DND-41 (cell line): ENCODE measurements at places on chromosomes 4 and X.
A peak's percentile ranks its signal among the peaks of the same experiment; 100 is the strongest.

DNA sequence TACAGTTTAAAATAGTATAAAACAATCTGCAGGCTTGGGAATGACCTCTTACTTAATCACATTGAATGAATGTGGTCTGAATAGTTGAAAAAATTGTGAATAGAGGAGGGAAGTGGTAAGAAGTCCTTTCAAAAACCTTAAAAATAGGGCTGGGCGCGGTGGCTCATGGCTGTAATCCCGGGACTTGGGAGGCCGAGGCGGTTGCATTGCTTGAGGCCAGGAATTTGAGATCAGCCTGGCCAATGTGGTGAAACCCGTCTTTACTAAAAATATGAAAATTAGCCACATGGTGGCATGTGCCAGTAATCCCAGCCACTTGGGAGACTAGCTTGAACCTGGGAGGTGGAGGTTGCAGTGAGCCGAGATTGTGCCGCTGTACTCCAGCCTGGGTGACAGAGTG is 36.5 kb downstream of the HERC3 start:
- no peaks in the 10 kb centered on the region for H3K36me3 ChIP-seq
- no peaks in the 10 kb centered on the region for H3K4me1 ChIP-seq
- no peaks in the 10 kb centered on the region for H3K27me3 ChIP-seq
- H3K27ac ChIP-seq, result no peak overlapping the region
- no peak overlapping the region for H3K4me3 ChIP-seq

DNA sequence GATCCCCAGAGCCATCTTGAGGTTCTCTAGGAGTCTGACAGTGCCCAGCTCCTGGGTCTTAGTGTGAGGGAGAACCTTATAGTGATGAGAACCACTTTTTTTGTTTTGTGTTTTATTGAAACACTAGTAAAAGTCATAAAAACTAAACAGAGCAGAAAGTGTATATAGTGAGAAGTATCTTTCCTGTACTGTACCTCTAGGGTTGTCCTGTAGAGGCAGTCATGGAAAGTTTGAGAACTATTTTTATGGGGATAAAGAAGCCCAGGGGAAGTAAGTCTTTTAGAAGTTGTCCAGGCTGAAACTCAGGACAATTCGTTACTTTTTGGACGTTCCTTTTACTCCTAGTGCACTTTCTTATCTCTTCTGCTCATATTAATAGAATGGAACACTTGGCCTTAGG is 40.9 kb downstream of the ADH5 start:
- DNase-seq, result no peak
- H3K4me3 ChIP-seq, result no peak overlapping the region
- H3K4me1 ChIP-seq, result peaks cover 12% of the 10 kb centered on the region
- no peaks in the 10 kb centered on the region for H3K27me3 ChIP-seq
- no peak overlapping the region for H3K27ac ChIP-seq
- peaks cover 71% of the 10 kb centered on the region for H3K36me3 ChIP-seq

GRCh38 chr4:40283413-40283812 is 51.7 kb upstream of the CHRNA9 start:
- H3K27me3 ChIP-seq, result no peaks in the 10 kb centered on the region
- no peak overlapping the region for H3K27ac ChIP-seq
- DNase-seq, result no peak
- H3K36me3 ChIP-seq, result no peaks in the 10 kb centered on the region

- H3K36me3 ChIP-seq, result no peaks in the 10 kb centered on the region
- no peak overlapping the region for H3K27ac ChIP-seq
- H3K27me3 ChIP-seq, result peaks cover 67% of the 10 kb centered on the region
- no peaks in the 10 kb centered on the region for H3K4me1 ChIP-seq
- no peak overlapping the region for H3K4me3 ChIP-seq
Observed at GRCh38 chr4:122604146-122604545, 16.7 kb downstream of the IL21 start.

DNA sequence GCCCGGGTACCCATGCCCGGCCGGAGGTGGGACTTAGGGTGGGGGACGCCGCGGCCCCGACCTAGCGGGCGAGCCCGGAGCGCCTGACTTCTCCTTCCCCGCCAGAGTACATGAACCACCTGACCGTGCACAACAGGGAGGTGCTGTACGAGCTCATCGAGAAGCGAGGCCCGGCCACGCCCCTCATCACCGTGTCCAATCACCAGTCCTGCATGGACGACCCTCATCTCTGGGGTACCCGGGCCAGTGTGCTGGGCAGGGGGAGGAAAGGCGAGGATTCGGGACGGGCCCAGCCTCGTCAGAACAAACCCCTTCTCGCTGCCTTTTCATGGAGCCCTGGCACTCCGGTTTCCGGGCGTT is 622 bp downstream of the TAFAZZIN start:
- H3K27ac ChIP-seq, result peak overlapping the region; percentile 92
- DNase-seq, result peak; percentile 66
- H3K36me3 ChIP-seq, result peaks cover 17% of the 10 kb centered on the region
- no peaks in the 10 kb centered on the region for H3K27me3 ChIP-seq
- H3K4me1 ChIP-seq, result peaks cover 14% of the 10 kb centered on the region
- peak overlapping the region; percentile 50; the same call in 1 of the 2 replicates for H3K4me3 ChIP-seq
